Colonic mucosa (tissue), 4 donors: ENCODE measurements at places on chromosomes 4 and X. TPM values are rescaled to one million over a fixed set of nuclear protein-coding genes. Genes with fewer than 3 reads are reported as not detected.
A peak's percentile ranks its signal among the peaks of the same experiment; 100 is the strongest.

- DNase-seq, result no peak
These were observed 83.2 kb downstream of the TMEM131L start for GRCh38 chr4:153549405-153549804.

DNA sequence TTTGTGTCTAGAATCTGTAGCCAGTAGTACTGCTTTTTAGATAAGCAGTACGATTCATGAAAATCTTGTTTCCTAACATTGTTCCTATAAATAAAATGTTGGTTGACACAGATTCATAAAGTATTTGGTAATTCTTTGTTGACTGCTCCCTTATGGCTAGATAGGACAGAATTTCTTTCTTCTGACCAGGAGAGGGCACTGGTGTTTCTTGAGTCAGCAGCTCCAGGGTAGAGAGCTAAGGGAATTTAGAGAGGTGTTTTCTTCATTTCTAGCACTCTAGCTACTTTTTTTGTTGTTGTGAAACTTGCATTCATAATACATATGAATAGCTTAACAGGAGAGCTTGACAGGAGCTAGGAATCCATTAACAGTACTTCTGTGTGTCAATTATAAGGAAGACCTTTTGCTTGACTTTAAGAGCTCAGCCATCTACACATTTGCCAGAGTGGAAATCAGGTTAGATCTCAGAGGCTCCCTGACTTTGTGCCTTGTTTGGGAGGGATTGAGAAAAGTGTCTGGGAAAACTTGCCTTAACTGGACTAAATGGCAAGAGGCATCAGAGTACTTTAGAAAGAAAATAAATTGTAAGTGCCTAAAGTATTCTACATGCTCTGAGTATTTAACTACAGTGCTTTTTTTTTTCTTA, 756.1 kb downstream of the SH3BGRL start:
- DNase-seq, result no peak

The TRIM61 gene
- total RNA-seq, result not detected

GRCh38 chr4:19735012-19735411, 516.7 kb upstream of the SLIT2 start:
- no peak for DNase-seq

GRCh38 chr4:985123-985830, 1.6 kb upstream of the IDUA start:
- peak; percentile 89 for DNase-seq

DNA sequence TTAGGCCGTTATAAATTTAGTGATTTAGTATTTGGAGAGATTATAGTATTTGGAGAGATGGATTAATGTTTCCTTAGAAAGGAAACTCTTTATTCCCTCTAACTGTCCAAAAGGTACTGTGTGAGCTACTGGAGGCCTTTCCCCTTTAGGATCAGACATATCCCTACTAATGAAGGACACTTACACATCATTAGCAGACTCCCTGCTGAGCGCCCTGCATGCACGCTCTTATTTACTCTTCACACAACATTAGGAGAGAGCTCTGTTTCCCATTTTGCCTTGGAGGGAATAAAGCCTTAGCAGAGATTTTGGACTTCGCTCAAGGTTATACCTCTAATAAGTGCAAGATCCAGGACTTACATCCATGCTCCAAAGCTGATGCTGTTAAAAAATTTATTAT, 17.8 kb upstream of the STOX2 start:
- DNase-seq, result no peak

The SERTM2 gene
- not detected for total RNA-seq

DNA sequence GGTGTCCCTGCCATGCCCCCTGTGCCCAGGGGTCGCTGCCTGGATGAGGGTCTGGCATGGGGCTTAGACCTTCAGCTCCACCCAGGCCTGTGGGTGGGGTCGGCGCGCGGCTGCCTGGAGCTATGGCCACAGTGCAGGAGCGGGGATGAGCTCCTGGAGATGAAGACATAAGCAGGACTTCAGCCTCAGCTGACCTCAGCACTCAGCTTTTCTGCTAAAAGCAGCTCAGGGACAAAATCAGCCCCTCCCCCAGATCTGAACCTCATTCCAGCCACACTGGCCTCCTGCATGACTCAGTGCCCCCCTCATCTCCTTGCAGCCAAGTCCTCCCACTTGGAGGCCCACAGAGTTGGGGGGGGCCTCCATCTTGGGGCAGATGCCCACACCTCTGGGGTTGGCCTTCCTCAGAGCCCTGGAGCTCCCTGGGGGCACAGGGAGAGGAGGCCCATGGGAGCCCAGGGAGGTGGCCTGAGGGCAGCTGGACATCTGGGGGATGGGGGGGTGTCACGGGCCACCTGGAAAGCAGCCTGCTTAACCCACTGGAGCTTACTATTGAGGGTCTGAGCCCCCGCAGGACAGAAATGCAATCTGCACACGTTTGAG, 19.4 kb upstream of the CPLX1 start:
- DNase-seq, result no peak

The HCCS gene
- 43.7 TPM for total RNA-seq

GRCh38 chrX:630612-631496, at the start of gene SHOX:
SHOX (plus strand) TSS chrX:630791; CDS start chrX:630898, 107 bp downstream.
- DNase-seq, result no peak

DNA sequence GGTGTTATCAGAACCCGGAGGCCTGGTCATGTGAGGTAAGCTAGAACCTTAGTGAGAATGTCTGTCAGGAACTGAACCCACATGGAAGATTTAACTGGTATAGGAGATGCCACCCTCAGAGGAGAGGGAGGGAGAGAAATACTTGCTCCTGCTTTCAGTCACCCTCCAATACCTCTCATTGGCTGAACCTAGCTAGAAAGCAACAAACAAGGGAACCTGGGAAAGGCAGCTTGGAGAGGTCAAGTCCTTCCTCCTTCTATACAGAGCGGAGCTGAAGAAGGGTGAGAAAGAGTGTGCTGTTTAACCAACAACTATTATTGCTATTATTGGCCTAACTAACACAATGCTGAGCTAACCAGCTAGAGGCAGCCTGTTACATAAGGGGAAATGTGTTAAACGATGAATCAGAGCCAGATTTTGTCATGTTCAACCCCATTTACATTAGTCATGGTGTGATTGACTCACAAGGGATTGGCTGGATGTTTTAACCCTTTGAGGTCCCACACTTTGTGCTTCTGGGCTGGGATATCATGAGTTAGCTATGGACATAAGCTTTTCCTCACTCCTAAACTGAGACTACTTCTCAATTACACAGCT, 96.5 kb upstream of the ESX1 start:
- no peak for DNase-seq

DNA sequence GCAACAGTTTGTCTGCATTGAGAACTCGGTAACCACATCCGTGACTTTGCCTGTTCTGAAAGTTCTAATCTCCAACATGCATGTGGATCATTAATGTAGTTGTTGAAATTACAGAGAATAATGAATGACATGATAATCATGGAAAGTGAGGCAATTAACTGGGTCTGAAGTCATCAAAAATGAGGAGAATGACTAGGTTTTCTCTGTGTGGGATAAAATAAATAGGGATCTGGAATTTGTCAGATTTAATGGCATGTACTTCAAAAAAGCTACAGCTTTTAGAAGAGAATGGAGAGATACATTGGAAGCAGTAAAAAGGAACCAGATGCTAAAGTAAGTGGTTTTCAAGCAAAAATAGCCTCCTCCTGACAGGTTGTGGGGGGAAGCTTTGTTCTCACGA, 59.3 kb downstream of the AFM start:
- DNase-seq, result no peak

- no peak for DNase-seq
These were observed 332.0 kb downstream of the NKX6-1 start for GRCh38 chr4:84167093-84167492.

DNA sequence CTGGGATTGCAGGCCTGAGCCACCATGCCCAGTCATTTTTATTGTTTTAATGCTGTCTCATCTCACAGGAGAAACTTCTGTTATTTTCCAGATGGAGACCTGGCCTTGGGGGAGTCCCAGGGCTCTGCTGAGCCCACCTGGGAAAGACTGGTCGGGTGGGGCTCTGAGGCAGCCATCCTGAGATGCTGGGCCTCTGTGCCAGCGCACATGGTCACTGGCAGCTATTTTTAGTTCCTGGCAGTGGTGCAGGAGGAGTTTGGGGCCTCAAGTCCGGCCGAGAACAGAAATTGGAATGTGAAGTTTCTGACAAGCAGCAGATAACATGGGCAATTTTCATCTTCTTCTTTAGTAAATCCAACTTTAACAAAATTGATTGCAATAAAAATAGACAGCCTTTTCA, 44.5 kb downstream of the SORCS2 start:
- no peak for DNase-seq

The F8A3 gene
- not detected for total RNA-seq

The C4orf51 gene
- total RNA-seq, result not detected

- no peak for DNase-seq
These were observed 1.5 kb upstream of the PUDP start for GRCh38 chrX:7149411-7149810.

DNA sequence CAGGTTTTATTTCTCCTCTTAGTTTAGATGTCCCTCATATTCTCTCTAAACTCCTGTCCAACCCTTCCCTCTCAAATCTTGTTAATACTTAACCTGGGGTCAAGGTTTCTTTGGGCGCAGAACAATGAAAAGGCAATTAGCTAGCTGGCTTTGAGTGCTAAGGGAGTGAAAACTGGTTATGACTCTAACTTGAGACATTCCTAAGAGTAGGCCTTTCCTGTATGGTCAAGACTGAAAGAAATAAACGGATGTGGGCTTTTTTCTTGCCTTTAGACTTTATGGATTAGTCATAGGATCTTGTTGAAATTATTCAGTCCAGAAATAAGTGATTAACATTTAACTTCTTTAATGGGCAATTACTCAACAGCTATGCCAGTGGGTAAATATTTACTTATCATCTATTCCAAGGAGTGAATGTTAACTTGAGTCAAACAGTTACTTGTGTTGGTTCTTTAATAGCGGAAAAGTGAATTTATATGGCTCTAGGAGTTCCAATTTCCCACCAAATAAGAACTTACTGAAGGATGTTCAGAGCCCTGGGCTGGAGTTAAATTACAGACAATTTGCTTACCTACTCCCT, 141.7 kb upstream of the SCML1 start:
- no peak for DNase-seq

GRCh38 chr4:3225071-3225850, 23.7 kb upstream of the MSANTD1 start:
- no peak for DNase-seq

DNA sequence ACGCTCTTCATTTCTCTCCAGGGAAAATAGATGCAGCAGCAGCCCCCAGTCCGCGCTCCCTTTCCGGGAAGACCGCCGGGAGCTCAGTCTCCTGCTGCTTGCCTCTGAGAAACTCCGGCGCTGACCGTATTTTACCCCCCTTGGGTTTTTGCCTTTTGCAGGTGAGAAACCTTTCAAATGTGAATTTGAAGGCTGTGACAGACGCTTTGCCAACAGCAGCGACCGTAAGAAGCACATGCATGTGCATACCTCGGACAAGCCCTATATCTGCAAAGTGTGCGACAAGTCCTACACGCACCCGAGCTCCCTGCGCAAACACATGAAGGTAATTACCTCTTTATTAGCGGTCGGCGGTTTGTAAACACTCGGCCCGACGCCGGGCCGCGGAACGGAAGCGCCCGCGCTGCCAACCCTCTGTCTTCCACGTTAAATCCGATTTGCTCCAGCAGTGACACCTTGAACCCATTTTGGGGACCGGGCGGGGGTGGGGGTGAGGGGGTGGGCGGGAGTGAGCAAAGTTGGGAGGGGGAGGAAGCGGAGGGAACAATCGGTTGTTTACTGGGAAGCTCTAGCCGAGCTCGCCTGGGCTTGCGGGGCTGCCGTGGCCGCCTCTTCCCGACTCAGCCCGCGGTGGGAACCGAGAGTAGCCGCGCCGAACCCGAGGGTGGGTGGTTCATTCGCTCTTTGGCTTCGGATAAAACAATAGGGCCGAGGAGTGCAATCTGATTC, 3.0 kb downstream of the ZIC3 start:
- no peak for DNase-seq

The RHOXF2B gene
- not detected for total RNA-seq

- no peak for DNase-seq
These were observed 25.1 kb downstream of the SMIM31 start for GRCh38 chr4:164779080-164779479.

- DNase-seq, result no peak
These were observed 971.7 kb downstream of the FAM133A start for GRCh38 chrX:94645726-94646125.

The ZNF185 gene
- total RNA-seq, result 4.5 TPM

GRCh38 chrX:22339459-22339858, 66.7 kb downstream of the CBLL2 start:
- no peak for DNase-seq

DNA sequence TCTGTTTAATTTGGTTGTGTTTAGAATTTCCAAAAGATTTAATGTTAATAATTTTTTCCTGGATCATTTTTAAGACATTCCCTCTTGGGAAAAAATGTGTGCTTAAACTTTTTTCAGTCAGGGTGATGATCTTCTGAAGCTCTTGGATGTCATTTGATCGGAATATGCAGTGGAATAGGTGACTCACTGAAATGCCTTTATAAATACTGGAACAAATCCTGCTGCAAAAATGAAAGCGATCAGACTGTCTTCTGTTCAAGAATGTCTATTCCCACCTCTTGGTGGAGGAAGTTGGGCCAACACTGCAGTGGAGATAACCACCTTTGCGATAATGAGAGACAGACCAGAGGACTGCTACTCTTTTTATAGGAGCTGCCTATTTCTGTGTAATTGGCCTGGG, 46.7 kb downstream of the LARP1B start:
- DNase-seq, result no peak

- DNase-seq, result no peak
These were observed 44.8 kb downstream of the TSPAN5 start for GRCh38 chr4:98613453-98614075.

DNA sequence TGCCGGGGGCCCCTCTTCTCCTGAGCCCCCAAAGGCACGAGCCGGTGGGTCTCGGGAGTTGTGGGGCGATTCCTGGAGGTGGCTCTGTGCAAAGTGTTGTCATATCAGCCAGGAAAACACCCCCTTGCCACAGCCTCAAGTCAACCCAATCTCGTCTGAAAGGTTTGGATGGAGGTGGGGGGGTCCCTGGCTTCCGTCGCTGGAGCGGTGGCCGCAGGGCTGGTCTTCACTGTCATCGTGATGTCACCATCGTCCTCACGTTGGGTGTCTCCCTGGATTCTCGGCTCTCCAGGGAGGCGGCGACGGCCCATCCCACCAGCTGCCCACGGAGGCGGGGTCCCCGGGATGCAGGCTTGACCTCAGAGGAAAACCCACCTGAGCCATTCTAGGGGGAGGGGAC, 38.3 kb upstream of the PPP2R3B start:
- no peak for DNase-seq

DNA sequence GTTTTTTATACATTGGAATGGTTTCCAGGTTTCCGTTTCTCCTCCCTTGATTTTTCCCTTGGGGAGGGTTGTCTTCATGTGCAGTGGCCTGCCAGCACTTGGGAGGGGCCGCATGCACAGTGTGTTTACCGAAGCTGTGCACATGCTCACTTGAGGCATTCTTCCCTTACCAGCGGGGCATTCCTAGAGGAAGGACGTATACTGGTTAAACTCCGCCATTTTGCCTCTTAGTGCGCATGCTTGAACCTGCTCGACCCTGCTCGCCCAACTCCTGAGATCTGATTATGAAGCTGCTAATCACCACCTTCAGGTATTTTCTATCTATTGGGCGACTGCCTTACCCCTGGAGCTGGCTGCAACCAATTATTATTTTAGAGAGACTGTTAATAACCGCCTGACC, 76.2 kb downstream of the CXCL13 start:
- no peak for DNase-seq
